ENCODE measurements at places on chromosomes 2 and 18. TPM values are rescaled to one million over a fixed set of nuclear protein-coding genes. Genes with fewer than 3 reads are reported as not detected.

ASB1 gene
- 46.8 TPM for total RNA-seq

TMEM18 gene
- total RNA-seq = 19.3 TPM

MAP3K19 gene
- total RNA-seq = not detected

CYRIA gene
- total RNA-seq = 2.0 TPM

TMEM185B gene
- total RNA-seq = 20.3 TPM

SCTR gene
- total RNA-seq = 34.9 TPM

DSG2 gene
- 119 TPM for total RNA-seq

SLC14A1 gene
- total RNA-seq = 0.50 TPM

SERPINB4 gene
- total RNA-seq = not detected

STPG4 gene
- 0.33 TPM for total RNA-seq

VIT gene
- not detected for total RNA-seq

DHRS9 gene
- not detected for total RNA-seq

BOLA3 gene
- 24.8 TPM for total RNA-seq

CROCC2 gene
- 0.36 TPM for total RNA-seq

DYNAP gene
- total RNA-seq = not detected

REG1B gene
- total RNA-seq = not detected

ERBB4 gene
- total RNA-seq = 43.8 TPM

NPAS2 gene
- total RNA-seq = 0.84 TPM

GALNT14 gene
- 0.91 TPM for total RNA-seq

COL4A3 gene
- total RNA-seq = 0.34 TPM

Data from progenitor cell of endocrine pancreas (in vitro differentiated cells).